ENCODE measurements at places on chromosomes 13 and 19.
A peak's percentile ranks its signal among the peaks of the same experiment; 100 is the strongest.

- no peak for DNase-seq
Measured at GRCh38 chr13:49779721-49780120, 12.8 kb downstream of the KPNA3 start.

- no peak for DNase-seq
Measured at GRCh38 chr19:33201886-33202545, 7.9 kb downstream of the LRP3 start.

DNA sequence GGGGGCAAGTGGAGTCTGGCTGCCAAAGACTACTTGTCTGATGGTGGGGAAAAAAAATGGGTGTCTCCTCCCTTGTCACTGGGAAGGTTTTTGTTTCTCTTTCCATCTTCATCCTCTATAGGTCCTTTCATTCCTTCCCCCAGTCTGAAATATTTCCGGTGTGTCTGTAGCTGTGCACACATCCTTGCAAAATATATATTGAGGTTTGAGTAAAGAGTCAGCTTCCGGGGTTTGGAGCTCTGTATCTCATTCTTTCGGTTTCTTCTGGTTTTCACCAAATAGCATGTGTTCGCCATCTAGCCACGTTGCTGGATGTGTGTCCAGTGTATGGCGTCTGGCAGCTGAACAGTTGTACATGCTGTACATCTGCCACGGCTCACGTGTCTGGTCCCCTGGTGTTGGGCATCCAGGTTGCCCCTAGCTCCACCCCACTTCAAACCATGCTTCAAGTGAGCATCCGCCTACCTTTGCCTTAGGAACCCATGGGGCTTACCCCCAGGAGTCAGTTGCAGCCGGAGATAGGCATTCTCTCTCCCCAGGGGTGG, 142.2 kb downstream of the SIPA1L3 start:
- no peak for DNase-seq

DNA sequence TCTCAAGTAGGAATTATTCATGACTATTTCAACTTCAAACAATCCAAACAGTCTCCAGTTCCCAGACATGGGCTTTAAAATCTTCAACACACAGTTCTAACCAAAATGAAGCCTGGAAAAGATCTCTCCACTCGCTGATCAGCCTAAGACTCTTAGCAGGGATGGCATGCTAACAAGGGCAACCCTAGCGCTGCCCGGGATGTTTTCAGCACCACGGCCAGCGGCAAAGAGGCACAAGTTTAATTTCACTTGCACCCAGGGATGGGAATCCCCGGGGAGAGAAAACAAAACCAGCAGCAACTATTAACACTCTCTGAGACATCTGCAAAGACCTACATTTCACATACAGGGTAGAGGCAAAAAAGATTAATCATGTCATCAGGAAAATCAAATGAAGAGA, 43.0 kb downstream of the CACNA1A start:
- peak; percentile 20 for DNase-seq

DNA sequence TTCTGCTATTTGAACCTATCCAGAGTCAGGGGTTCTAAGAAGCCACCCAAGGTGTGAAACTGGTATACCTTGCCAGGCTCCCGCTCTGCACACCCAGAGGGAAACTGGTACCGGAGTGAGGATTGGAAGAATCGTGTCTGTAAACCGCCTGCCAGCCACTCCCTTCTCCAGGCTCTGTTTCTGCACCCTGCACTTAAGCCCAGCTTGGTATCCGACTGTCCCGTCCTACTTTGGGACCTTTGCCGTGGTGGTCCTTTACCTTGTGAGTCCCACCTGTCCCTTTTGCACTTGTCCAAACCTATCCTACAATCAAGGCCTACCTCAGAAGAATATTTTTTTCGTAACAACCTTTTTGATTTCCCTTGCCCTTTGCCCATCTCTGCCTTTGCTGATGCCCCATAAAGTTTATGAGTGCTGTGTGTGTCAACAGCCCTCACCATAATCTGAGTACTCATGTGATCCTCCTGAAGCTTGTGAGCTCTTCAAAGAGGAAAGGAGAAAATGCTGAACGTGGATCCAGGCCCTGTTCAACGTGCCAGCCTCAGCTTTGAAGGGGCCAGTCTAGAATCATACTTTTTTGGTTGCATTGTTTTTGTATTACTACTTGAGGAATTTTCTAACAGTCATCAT, 44.7 kb downstream of the GARRE1 start:
- no peak for DNase-seq

DNA sequence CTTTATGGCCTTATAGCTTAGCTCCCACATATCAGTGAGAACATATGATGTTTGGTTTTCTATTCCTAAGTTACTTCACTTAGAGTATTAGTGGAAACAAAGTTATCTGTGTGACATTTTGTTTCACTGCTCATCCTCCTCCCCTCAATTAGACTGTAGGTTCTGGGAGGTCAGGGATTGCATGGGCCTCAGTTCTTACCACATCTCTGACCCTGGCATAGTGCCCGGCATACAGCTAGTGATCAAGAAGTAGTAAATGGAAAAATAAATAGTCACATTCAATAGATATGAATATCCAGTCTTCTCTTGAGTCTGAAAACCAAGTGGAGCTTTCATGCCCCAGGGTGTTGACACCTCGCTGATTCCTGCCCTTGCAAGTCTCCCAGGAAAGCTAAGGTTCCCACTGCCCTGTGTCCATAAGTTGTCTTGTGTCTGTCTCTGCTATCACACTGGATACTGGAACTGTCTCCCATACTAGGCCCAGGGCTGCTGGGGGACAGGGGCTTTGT, 249.5 kb upstream of the TSHZ3 start:
- DNase-seq = no peak

DNA sequence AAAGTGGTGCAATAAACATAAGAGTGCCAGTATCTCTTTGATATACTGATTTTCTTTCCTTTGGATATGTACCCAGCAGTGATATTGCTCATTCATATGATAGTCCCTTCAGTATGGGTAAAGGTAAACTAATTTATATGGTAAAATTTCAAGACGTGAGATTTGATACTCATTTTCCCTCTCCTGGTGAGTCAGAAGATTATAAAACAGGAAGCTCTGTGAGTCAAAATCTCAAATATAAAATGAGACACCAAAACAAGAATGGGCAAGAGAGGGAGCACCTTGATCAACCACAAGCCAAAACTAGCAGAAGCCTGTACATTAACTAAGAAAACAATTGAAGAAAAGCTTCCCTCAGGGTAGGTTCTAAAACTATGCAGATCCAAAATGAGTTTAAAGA, 216.3 kb downstream of the SLITRK6 start:
- DNase-seq = peak; percentile 17

DNA sequence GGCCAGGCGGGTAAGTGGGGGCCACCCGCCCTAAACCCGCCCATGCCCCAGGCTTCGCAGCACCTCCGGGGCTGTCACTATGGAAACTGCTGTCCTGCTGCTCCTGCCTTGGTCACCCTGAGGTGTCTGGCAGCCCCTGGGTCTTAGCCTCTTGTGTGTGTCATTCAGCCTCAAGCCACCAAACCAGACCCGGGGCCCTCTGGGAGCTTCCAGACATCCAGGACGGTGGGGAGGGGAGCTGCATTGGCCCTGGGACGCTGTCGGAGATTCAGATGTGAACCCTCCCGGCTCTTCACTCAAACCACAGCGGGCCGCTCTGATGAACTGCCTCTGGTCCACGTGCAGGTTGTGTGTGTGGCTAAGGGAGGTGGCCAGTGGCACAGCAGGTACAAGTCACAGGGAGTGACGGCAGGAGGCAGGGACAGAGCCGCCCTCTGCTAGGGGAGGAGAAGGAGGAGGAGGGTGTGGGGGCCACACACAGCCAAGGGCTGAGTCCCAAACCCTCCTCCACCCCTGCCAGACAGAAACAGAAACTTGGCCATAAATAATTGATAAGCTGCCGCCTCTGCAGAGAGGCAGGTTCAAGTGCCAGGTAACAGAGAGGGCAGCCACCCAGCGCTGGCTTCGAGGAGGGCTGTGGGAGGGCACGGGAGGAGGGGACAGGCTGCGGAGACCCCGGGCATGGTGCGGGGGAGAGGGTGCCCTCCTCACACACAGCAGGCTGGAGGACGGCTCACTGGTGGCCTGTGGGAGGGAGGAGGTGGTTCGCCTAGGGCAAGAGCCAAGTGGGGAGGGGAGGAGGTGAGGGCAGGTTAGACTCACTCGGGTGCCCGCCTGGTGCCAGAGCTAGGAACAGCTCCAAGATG, 8.0 kb downstream of the NANOS3 start:
- no peak for DNase-seq

GRCh38 chr13:71219698-71220415, 647.1 kb downstream of the DACH1 start:
- no peak for DNase-seq

DNA sequence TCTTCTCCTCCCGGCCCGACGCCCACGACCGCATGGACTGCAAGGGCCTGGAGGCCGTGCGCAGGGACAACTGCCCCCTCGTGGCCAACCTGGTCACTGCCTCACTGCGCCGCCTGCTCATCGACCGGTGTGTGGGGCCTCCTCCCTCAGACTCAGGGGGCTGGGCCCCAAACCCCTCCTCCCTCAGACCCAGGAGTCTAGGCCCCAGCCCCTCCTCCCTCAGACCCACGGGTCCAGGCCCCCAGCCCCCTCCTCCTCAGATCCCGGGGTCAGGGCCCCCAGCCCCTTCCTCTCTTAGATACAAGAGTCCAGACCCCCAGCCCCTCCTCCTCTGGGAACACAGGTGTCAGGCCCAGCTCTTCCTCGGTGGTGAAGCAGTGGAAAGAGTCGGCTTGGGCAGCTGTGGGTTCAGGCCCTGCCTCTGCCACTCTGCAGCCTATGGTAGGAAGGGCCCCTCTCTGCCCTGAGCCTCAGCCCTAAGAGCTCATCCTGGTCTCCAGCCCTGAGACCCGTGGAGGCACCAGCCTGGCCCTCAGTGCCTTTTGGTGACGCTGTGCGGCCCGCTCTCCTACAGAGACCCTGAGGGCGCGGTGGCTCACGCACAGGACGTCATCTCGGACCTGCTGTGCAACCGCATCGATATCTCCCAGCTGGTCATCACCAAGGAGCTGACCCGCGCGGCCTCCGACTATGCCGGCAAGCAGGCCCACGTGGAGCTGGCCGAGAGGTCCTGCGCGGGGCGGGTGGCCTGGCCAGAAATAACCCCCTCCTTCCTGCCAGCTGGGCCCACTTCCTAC, 3.7 kb upstream of the SPIB start:
- DNase-seq = peak; percentile 74

DNA sequence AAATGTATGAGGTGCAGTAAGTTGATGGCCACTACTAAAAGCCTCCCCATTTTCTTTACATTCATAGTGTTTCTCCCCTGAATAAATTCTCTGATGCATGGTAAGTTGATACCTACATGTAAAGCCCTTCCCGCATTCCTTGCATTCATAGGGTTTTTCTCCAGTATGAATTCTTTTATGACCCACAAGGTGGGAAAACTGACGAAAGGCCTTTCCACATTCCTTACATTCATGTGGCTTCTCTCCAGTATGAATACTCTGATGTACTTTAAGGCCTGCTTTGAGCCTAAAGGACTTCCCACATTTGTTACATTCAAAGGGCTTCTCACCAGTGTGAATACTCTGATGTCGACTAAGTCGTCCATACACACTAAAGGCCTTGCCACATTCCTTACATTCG, 20.5 kb downstream of the ZNF607 start:
- no peak for DNase-seq

GRCh38 chr13:103953859-103954258, 887.6 kb upstream of the SLC10A2 start:
- DNase-seq = no peak

- no peak for DNase-seq
Measured at GRCh38 chr19:32717496-32717895, 2.1 kb upstream of the TDRD12 start.

- DNase-seq = no peak
Measured at GRCh38 chr13:20940083-20940482, 37.5 kb upstream of the XPO4 start.

DNA sequence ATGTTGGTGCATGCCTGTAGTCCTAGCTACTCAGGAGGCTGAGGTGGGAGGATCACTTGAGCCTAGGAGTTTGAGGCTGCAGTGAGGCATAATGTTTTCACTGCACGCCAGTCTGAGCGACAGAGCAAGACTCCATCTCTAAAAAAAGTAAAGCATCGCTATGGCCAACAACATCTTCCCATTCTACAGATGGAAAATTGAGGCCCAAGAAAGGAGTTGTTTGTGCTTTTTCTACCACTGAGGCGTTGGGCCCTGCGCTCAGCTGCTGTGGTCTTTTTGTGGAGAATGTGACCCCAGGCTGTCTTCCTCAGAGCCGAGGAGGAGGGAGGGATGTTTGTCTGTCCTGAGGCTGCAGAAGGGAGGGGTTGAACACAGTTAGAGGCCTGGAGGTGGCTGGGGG, 485 bp upstream of the C5AR2 start:
- no peak for DNase-seq

DNA sequence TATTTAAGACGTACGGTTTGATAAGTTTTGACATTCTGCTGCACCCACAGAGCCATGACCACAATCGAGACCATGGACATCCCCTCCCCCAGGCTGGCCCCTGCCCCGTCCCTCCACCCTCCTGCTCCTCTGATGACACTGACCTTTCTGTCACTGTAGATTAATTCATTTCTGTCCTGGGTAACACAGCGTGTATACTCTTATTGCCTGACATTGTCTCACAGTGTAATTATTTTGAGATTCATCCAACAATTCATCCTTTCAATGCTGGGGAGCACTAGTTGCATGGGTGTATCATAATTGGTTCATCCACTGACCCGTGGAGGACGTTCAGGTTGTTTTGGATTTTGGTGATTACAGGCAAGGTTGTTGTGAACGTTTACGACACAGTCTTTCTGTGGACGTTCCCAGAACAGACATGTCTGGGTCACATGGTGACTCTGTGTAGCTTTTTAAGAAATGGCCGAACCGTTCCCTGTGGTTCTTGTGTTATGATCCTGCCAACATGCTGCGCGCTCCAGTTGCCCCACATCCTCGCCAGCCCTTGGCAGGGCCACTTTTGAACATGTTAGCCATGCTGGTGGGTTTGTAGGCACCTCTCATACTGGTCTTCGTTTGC, 41.9 kb downstream of the C13orf46 start:
- DNase-seq = no peak

DNA sequence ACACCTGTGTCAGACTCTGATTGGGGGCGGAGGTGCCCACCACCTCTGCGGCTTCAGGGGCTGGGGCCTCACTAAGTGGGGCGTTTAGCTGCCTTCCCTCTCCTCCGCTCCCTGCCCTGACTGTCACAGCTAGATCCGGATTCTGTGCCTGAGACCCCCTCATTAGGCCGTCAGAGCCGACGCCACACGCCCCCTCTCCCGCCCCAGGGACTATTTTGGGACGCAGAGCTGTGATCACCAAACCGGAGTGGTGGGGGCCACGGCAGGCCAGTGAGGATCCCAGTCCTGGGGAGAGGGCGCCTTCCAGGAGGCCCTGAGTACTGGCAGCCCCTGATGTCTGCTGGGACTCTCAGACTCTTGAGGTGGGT, 762 bp downstream of the KANK3 start:
- DNase-seq = no peak

DNA sequence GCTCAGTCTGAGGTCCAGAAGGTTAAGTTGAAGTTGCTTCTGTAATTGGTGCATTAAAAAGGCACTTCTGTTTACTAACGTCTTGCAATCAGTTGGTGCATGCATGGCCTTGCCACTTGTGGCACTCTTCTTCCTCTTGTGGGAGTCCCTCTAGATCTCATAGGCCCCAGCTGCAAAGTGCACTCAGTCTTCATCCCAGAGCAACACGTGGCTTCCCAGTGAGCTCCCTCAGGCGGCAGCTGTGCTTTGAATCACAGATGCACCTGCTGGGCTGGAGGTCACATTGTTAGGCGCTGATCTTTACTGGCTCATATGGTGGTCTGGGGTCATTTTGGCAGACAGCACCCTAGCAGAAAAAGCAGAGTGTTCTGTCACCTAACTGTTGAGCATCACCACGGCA, 215.7 kb downstream of the ZNF536 start:
- DNase-seq = no peak
